ENCODE measurements at places on chromosomes 1 and 21. TPM values are rescaled to one million over a fixed set of nuclear protein-coding genes. Genes with fewer than 3 reads are reported as not detected.
A peak's percentile ranks its signal among the peaks of the same experiment; 100 is the strongest.

DNA sequence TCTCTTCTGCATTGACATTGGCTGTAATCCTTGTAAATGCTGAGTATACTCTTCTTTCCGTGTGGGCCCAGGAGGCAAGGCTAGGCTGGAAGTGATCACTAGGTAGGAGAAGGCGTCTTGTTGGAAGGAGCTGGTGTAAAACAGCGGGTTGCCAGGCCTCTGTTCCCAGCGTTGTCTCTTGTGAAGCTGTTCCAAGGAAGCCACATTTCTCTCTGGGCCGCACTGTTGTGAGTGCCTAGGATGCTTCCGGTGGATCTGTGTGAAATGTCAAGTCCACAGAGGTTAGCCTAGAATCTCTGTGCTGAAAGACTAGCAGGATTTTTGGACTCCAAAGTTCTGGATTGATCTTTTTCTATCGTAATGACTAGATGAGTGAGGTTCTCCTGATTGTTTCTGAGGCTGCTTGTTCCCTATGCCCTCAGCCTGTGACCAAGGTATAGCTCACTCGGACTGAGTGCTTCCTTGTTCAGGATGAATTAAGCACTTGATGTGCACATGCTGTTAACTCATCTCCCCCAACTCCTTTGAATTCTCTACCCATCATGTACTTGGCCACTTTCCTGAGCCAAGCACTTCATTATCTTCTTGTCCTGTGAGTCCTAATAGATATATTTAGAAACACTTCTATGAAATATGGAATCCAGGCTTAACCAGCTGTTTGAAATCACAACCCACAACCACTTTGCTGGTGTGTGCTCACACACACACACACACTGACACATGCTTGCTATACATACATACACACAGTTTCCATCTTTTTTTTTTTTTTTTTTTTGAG lies 63.3 kb downstream of the PBX1 start:
- peak; percentile 22 for DNase-seq

GRCh38 chr1:59560807-59561450 lies 253.8 kb upstream of the HOOK1 start:
- no peak for DNase-seq

DNA sequence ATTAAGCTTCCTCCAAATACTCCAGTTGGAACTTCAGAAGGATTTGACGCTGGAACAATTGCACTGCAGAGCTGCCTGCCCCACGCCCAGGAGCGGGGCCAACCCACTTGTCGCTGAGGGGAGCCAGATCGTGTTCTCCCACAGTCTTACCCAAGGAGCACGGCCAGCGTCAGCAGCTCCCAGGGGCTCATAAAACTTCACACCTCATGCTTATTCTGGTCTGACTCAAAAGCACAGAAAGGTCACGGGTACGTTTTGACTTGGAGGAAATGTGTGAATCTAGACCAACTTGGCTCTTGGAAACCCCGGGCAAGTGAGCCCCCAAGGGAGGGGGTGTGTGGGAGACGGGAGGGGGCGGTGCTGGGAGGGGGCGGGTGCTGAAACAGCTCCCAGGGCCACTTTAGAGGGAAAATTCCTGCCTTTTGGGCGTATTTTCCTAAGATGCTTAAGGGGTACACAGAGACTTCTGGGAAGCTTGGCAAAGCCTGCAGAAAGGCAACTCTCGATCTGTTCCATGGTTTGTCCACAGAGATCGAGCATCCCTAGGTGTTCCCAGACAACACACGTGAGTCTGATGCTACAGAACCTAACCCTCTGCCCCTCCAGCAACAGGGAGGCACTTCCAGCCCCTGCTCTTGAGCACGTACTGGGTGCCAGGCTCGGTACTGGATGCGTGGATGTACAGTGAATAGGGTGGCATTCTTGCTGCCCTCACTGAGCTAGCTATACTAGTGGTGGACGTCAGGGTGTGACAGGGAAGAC lies 98.9 kb downstream of the DHRS3 start:
- DNase-seq, result no peak

GRCh38 chr1:12255913-12256312 lies 26.1 kb downstream of the VPS13D start:
- no peak for DNase-seq

DNA sequence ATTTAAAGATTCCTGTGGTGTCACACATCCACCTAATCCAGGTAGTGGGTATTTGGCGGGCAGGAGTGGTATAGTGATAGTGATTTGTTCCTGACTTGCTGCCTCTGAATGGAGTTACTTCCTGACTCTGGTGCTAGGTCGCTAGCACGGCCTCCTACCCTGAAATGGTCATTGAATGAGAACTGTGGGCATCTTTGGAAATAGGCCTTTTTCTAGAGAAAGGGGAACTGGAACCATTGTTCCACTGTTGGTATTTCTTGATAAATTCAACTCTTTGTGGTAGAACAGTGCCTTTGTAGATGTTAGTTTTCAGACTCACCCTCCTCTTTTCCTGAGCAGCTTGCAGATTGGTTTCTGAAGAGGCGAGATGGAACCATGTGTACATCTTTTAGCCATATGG lies 1.5 kb downstream of the QSOX1 start:
- DNase-seq, result peak; percentile 30

GRCh38 chr1:201876148-201876818 lies 12.4 kb upstream of the SHISA4 start:
- DNase-seq, result no peak

- DNase-seq, result no peak
Measured at GRCh38 chr1:101004670-101005069, 20.9 kb downstream of the DPH5 start.

DNA sequence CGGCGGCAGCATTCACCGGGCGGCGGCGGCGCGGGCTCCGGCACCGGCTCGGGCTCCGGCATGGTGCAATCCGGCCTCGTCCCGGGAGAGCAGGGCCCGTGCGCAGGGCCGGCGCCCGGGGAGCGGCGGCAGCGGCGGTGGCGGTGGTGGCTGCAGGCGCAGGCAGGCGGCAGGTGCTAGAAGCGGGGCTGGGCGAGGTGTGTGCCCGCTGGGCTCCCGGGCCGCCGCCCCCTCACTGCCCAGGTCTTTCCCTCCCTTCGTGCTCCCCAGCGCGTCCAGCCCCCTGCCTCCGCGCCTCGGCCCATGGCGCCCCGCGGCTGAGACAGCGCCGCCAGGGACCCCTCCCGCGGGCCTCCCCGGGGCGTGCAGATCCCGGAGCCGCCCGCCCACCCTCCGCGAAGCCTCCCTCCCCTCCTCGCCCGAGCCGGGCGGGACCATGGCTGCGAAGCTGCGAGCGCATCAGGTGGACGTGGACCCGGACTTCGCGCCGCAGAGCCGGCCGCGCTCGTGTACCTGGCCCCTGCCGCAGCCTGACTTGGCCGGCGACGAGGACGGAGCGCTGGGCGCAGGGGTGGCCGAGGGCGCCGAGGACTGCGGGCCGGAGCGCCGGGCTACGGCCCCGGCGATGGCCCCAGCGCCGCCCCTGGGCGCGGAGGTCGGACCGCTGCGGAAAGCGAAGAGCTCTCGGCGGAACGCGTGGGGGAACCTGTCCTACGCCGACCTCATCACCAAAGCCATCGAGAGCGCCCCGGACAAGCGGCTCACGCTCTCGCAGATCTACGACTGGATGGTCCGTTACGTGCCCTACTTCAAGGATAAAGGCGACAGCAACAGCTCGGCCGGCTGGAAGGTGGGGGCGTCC lies 492 bp downstream of the FOXO6 start:
- no peak for DNase-seq

DNA sequence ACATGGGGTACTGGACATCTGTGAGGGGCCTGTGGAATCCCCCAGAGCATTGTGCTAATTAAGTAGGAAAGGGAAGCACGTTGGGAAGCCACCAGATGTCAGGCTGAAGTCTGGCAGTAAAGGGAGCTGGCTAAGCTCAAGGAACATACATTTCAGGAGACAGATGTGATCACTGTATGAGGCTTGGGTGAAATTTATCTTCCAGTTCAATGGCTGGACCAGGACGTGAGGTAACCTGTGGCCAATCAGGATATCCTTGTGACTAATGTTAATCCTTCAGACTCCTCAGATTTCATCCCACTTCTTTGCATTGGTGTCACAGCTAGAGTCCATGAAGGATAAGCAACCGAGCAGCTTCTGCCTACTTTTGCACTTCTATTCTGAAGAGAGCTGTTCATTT lies 110.2 kb upstream of the APP start:
- DNase-seq, result peak; percentile 81

DNA sequence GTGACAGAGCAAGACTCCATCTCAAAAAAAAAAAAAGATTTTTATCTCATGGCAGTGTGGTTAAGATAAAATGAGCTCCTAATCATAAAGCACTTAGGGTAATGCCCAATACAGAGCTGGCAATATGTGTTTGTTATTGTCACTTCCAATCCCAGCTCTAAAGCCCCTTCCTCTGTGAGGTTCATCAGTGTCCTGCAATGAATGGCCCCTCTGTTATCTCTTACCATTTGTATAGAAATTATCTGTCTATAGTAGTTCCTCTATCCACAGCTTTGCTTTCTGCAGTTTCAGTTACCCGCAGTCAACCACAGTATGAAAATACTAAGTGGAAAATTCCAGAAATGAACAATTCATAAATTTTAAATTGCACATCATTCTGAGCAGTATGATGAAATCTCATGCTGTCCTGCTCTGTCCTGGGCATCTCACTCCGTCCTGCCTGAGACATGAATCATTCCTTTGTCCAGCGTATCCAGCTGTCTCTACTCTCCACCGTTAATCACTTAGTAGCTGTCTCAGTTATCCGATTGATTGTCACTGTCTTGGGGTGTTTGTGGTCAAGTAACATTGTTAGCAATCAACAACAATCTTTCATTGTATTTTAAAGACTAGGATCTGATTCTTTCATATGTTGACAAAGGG lies 50.2 kb upstream of the DNAH14 start:
- no peak for DNase-seq

DNA sequence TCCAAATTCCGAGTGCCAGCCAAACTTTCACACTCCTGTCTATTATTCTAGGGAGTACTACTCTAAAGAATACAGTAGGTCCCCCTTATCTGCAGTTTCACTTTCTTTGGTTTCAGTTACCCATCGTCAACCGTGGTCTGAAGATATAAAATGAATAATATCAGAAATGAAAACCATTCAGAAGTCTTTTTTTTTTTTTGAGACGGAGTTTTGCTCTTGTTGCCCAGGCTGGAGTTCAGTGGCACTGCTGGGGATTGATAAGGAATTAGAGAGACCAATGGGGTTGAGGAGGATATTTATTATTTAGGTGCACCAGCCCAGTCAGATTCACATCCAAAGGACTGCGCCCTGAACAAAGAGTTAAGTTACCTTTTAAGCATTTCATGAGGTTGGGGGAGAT lies 52.9 kb upstream of the SRSF10 start:
- no peak for DNase-seq

GRCh38 chr21:34582506-34583150 lies 32.3 kb downstream of the RCAN1 start:
- DNase-seq, result no peak

DNA sequence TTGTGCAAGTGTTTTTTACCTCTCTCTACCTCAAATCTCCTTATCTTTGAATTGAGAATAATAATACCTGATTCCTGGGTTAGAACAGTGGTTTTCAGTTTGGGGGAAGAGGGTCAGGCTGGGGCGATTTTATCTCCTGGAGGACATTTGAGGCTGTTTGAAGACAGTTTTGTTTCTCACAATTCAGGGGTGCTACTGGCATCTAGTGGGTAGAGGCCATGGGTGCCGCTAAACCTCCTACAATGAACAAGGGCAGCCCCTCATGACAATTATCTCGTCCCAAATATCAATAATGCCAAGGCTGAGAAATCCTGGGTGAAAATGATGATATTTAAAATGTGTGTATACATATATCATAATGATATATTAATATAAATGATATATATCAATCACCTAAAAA lies 139.1 kb upstream of the USH2A start:
- no peak for DNase-seq

DNA sequence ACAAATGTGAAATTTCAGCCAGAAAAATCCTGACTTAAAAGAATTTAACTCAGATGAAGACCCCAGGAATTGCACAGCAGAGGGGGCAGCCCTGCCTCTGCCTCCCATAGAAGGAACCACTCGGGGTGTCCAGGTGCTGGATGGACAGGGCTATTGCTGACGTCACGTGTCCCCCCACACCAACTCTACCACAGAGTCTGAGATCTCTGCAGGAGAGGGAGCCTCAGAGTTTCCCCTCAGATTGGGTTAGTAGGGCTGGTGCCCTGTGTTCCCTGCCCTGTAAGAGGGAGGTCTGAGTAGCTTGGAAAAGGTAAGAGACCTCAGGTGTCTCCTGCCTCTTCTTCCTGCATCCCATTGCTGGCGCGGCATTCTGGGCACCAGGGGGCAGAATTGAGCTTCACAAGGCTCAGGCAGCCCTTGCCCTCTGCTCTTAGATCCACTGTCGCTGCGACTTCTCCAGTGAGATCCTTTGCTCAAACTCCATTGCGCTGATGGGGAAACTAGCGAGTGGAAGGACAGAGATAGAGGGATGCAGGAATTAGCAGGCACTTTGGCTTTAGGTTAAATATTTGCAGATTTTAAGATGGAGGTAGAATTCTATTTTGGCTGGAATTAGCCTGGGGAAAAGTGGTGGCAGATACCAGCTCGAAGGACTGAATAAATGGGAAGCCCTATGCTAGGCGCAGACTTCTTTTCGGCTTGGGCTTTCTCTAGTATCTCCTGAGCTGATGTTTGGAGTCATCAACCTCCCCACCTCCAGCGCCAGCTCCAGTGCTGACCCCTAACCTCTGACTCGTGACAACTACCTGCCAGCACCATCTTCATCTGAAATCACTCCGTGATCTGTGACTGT lies 42.8 kb upstream of the DMBX1 start:
- DNase-seq, result peak; percentile 34

GRCh38 chr21:46002841-46003574 lies 21.4 kb downstream of the COL6A1 start:
- no peak for DNase-seq

DNA sequence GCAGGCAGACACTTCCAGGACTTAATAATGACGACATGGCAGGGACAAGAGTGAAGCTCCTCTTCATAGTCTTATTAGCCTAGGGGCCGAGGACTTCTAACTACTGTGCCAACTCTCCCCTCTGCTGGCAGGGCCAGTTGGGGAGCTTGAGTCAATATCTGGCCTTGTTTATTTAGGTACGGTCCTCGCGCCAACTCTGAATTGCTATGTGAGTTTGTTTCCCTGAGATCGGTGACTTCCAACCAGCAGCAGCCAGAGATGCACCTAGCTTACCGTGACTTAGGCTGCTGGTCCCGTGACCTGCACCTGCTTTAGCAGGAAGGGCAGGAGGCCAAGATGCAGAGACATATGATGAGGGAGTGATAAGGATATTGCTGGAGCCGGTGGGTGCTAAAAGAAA lies 451.1 kb downstream of the PCP4 start:
- DNase-seq, result no peak

- DNase-seq, result no peak
Measured at GRCh38 chr1:37570528-37571334, 14.0 kb downstream of the DNALI1 start.

DNA sequence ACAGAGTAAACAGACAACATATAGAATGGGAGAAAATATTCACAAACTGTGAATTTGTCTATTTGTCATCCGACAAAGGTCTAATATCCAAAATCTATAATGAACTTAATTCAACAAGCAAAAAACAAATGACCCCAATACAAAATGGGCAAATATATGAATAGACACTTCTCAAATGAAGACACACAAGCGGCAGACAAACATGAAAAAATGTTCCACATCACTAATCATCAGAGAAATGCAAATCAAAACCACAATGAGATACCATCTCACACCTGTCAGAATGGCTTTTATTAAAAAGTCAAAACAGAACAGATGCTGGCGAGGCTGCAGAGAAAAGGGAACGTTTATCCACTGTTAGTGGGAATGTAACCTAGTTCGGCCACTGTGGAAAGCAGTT lies 72.7 kb downstream of the SMYD3 start:
- DNase-seq, result no peak

Gene APCS
- total RNA-seq, result not detected

Gene MYOG
- 11.0 TPM for total RNA-seq

Gene HCRTR1
- total RNA-seq, result not detected

Gene EFNA1
- 45.1 TPM for total RNA-seq

Gene KRTAP10-4
- total RNA-seq, result 0.39 TPM

Gene IARS2
- total RNA-seq, result 70.9 TPM

Gene MEGF6
- total RNA-seq, result 62.5 TPM

Data from skin of body (tissue), 3 donors.